Right renal cortex interstitium (tissue), 3 donors: ENCODE measurements at places on chromosomes 1 and 21. TPM values are rescaled to one million over a fixed set of nuclear protein-coding genes. Genes with fewer than 3 reads are reported as not detected.

- DNase-seq = no peak
Observed at GRCh38 chr1:206583707-206584648, 28.3 kb downstream of the EIF2D start.

- no peak for DNase-seq
Observed at GRCh38 chr1:33317354-33317753, 3.5 kb downstream of the A3GALT2 start.

The TNNT2 gene
- polyA plus RNA-seq = 72.2 TPM

The NBPF10 gene
- polyA plus RNA-seq = 2.8 TPM

- DNase-seq = no peak
Observed at GRCh38 chr21:42038826-42039425, 28.8 kb upstream of the ZBTB21 start.

The GUCA2B gene
- polyA plus RNA-seq = not detected

GRCh38 chr1:162560303-162561036 lies 1.1 kb upstream of the UAP1 start:
- peak; percentile 6 for DNase-seq

The LRRN2 gene
- 10.7 TPM for polyA plus RNA-seq

- no peak for DNase-seq
Observed at GRCh38 chr1:64967381-64967780, 1.0 kb upstream of the JAK1 start.

The TUFT1 gene
- 10.1 TPM for polyA plus RNA-seq

The SPRR3 gene
- not detected for polyA plus RNA-seq

GRCh38 chr1:3711780-3712451 lies 40.3 kb upstream of the CCDC27 start:
- no peak for DNase-seq

GRCh38 chr1:221947731-221948130 lies 205.8 kb upstream of the DUSP10 start:
- DNase-seq = no peak

DNA sequence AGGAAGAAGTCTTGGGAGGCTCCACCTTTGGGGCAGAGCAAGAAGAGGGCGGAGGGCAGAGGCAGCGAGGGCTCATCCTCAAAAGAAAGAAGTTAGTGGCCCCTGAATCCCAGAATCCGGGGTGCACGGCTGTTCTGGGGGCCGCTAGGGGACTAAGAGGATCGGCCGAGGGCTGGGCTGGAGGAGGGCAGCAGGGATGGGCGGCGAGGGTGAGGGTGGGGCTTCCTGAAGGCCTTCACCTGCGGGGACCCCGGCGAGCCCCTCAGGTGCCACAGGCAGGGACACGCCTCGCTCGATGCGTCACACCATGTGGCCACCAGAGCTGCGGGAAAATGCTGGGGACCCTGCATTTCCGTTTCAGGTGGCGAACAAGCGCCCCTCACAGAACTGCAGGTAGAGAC lies 23.9 kb downstream of the COL6A1 start:
- no peak for DNase-seq

- no peak for DNase-seq
Observed at GRCh38 chr1:111441573-111442192, 7.4 kb downstream of the WDR77 start.

- no peak for DNase-seq
Observed at GRCh38 chr1:228305721-228306152, 97.9 kb downstream of the OBSCN start.

The CRYBG2 gene
- 0.46 TPM for polyA plus RNA-seq

GRCh38 chr21:41396558-41397075 lies 29.4 kb upstream of the MX1 start:
- no peak for DNase-seq

GRCh38 chr21:32371913-32372314 lies 20.9 kb downstream of the URB1 start:
- DNase-seq = no peak

DNA sequence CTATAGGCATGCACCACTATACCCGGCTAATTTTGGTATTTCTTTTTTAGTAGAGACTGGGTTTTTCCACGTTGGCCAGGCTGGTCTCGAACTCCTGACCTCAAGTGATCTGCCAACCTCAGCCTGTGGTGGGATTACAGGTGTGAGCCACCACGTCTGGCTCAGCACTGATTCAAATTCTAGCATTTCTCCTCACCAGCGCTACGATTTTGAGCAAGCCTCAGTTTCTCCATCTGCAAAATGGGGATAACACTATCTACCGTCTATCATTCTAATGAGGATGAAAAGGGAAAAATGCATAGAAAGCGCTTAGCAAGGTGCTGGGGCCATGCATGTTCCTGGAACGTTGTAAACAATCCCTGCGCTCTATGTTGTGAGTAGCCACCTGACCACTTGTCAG lies 49.0 kb upstream of the DISP3 start:
- no peak for DNase-seq

DNA sequence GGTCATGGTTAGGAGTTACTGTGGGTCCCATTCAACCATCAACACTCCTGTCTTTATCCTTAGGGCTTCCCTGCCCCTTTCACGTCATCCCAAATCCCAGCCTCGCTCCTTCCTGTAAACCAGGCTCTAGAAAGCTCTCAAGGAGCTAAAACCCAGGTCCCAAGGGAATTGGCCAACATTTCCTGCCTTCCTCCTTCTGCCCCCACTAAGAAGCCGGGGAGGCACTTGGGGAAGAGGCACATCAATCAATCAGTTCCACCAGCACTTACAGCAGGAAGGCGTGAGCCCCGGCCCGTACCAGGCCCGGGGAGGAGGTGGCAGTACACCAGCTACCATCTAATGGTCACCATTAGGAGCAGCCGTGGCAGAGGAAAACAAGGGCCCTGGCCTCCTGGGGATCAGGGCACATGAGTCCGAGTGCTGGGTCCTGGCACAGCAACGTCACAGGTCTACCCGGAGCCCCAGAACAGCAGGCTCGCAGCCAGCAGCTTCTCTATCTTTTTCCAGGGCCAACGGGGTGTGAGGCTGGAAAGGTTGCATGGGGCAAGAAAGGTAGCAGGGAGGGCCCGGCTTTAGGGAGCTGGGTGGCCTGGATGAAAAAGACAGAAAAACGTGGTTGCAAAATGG lies 108.6 kb downstream of the CASZ1 start:
- no peak for DNase-seq

DNA sequence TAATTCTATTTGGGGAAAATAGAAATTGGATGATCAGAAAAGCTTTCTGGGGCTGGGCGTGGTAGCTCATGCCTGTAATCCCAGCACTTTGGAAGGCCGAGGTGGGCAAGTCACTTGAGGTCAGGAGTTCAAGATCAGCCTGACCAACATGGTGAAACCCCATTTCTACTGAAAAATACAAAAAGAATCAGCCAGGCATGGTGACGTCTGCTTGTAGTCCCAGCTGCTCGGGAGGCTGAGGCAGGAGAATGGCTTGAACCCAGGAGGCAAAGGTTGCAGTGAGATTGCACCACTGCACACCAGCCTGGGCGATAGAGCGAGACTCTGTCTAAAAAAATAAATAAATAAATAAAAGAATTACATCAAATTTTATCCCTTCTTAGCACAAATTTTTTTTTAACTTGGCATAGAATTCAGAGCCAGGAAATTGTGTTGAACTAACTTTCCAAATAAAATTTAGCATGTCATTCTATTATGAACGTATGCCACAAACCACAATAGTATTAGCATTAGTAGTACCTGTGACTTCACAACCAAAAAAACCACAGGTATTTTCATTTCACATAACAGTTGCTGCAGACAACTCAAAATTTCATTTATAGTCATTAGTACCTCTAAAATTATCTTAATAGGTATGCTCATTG lies 4.5 kb upstream of the ANKRD13C start:
- DNase-seq = no peak

DNA sequence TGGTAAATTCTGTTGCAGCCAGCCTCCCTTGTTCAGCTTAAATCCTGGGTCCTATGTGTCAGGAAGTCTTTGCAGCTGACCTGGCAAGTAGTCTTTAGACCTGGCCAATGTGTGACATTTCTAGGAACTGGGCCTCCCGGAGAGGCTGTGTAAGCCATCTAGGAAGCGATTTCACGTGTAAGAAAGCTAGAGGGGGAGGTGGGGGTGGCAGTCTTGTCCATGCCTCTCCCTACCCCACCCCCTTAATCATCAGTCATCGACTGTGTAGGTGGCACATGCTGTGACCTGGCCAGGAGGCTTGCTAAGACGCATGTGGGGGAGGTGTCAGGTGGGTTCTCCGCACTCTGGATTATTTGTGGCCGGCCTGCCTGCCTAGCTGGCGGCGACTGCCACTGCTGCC lies 8.4 kb downstream of the C1orf226 start:
- DNase-seq = no peak
